ENCODE measurements at places on chromosomes 3 and 15.

GRCh38 chr3:168096210-168096652, 507 bp upstream of the GOLIM4 start:
- DNase-seq = peak; percentile 80

- no peak for DNase-seq
Observed at GRCh38 chr15:35136321-35137189, 51.5 kb upstream of the NANOGP8 start.

- DNase-seq = no peak
Observed at GRCh38 chr3:159928071-159928491, 60.6 kb upstream of the IL12A start.

DNA sequence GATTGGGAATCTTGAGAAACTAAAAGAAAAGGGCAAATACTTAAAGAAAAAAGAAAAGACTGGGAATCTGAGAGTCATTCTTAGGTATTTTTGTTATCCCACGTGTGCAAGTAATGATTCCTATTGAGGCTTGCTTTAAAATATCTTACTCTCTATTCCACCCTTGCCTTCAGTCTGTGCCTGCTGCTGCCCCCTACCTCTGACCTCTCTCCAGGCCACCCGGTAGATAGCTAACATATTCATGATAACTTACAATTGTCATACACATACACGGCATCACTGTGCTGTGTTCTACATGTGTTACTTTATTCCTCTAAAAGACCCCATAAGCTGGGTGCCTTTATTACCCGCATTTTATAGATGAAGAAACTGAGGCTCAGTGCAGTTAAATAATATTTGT, 27.8 kb upstream of the ATP13A3 start:
- DNase-seq = no peak

DNA sequence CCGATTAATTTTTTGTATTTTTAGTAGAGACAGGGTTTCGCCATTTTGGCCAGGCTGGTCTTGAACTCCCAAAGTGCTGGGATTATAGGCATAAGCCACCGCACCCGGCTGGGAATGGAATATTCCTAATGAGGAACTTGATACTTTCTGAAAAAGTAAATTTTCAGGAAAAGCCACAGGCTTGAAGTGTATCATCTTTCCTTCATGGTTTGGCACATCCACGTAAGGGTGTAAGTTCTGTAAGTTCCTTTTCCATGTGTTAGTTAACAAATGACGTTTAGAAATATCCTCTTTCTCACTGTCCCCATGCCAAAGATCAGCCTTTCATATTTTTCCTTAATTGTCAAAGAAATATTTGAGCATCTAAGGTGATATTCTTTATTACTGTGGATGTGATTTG, 24.9 kb downstream of the TMEM45A start:
- no peak for DNase-seq

- no peak for DNase-seq
Observed at GRCh38 chr3:105232553-105232952, 134.2 kb upstream of the ALCAM start.

DNA sequence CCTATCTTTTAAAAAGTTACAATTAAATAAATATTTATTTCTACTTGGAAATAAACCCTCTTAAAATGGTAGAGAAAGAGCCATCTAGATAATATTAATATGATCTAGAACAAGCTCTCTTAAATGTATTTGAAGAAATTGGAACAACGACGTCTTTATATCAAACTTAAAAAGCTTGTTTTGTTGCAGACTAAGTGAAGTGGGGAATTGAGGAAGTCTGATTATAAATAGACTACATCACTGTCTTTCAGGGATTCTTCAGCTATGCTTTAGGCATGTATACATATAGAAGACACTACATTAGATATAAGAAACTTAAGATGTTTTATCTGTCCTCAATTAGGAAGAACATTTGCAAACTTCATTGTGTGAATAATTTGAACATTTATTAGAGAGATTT, 1.8 kb downstream of the BCHE start:
- no peak for DNase-seq

DNA sequence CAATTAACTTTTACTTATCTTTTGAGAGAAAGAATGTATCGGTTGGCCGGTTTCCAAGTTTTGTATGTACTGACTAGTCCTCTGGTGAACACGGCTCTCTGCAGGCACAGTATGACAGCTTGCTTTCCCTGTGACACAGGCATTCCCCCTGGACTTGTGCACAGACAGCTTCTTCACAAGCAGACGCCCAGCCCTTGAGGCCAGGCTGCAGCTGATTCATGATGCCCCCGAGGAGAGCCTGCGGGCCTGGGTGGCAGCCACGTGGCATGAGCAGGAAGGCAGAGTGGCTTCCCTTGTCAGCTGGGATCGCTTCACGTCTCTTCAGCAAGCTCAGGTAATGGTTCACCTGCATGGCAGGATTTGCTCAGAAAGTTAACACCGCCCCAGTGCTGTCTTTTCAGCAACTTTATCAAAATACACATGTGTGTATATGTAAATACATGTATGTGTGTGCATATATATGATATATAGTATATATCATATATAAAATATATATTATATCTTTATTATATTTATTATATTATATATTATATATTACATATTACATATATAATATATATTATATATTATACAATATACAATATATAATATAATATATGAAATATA, 25.5 kb downstream of the FAN1 start:
- DNase-seq = no peak

- no peak for DNase-seq
Observed at GRCh38 chr3:129365296-129366136, 62.9 kb downstream of the EFCAB12 start.

DNA sequence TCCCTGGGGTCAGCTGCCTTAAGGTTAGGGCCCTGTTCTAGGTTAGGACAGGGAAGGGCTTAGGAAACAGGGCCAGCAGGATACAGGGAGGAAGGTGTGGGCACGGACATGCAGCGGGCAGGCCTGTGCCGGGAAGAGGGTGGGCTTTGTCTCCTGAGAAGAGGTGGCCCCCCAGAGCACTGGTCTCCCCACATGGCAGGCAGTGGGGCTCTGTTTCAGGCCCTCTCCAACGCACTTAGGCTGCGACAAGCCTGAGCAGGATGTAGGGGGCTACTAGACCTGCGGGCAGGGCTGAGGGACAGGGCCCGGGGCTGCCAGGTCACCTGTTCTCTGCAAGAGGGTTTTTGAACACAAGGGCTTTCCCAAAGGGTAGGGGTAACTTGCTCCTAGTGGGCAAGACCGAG, 33.5 kb downstream of the KLF13 start:
- DNase-seq = no peak

DNA sequence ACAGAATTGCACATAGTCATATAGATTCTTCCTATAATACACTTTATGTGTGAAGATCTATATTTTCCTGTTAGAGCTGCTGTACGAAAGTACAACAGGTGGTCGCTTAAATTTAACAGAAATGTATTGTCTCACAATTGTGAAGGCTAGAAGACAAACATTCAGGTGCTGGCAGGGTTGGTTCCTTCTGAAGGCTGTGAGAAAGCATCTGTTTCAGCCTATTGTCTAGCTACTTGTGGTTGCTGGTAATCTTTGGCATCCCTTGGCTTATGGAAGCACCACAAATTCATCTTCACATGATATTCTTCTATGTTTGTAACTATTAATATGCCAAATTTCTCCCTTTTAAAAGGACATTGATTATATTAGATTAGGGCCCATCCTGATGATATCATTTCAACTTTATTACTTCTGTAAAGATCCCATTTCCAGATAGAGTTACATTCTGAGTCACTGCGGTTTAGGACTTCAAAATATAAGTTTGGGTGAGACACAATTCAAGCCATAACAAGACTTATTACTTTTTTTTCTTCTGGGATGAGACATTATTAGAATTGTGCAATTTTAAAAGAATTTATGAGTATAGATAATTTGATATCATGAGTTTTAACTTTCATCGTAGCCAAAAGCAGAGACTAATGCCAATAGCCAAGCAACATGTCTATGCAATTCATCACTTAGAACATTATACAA, 248.1 kb upstream of the BCHE start:
- no peak for DNase-seq

DNA sequence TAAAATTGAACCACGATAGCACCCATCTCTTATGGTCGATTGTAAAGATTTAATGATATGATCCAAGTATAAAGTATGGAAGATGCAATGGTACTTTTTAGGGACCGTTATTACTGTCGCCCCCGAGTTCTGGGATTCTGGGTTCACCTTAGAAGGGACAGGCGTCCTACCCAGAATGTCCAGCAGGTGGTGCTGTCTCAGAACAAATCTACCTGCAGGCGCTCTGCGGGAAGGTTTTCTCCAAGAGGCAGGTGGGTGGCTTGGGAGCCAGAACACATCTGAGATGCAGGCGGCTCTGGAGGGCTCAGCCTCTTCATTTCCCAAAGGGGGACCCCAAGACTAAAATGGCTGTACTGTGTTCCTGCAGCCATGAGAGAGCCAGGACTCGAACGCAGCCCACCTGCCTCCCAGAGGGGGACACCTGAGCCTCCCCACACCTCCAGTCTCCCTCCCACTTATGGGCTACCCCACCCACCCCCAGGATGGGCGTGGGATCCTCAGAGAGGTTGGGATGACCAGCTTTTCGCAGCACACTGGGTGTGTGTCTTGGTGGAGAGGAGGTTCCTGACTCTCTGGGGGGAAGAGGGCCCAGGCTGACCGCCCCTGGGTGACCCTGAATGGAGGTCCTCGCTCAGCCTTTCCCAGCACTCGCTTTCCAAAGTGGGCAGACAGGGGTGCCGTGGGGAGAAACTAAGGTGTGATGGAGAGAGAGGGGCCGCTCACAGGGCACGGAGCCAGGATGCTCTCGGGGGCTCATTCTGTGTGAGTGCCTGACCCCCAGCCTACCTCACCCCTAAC, 28.1 kb upstream of the CORO2B start:
- DNase-seq = peak; percentile 49

- DNase-seq = no peak
Observed at GRCh38 chr3:182183716-182184430, 472.1 kb downstream of the SOX2 start.

DNA sequence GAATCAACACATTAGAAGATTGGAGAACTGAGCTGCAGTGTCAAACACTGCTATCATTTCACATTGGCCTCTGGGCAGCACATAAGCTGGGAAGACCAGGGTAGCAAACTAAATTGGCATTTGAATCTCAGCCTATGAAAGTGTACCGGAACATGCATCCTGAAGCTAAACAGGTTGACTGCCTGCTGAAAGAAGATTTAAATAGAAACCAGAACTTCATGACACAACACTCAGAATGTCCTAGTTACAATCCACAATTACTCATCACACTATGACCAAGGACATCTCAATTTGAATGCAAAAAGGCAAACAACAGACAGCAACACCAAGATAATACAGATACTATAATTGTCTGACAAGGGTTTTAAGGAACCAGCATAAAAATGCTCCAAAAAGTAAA, 26.2 kb downstream of the TM2D3 start:
- DNase-seq = no peak

GRCh38 chr15:67504796-67505195, 16.1 kb upstream of the C15orf61 start:
- no peak for DNase-seq

DNA sequence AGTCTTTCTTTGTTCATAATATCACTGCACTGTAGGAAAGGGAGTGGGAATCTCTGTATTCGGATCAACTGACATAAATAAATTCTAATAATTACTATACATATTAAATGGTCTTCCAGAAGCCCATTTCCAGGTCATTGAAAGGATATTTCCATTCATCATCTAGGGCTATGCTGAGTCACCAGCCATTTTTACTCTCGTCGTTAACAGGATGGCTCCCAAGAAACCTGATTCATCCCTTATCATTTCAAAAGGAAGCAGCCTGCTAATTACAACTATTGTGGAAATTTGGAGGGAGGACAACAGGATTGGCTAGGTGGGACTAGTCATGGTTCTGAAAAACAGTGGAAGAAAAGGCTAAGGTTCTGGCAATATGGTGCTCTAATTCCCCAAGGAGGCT, 13.6 kb downstream of the GMNC start:
- no peak for DNase-seq

GRCh38 chr15:54119051-54119450, 140.8 kb downstream of the UNC13C start:
- no peak for DNase-seq

GRCh38 chr3:42493798-42494151, 8.7 kb upstream of the VIPR1 start:
- no peak for DNase-seq

DNA sequence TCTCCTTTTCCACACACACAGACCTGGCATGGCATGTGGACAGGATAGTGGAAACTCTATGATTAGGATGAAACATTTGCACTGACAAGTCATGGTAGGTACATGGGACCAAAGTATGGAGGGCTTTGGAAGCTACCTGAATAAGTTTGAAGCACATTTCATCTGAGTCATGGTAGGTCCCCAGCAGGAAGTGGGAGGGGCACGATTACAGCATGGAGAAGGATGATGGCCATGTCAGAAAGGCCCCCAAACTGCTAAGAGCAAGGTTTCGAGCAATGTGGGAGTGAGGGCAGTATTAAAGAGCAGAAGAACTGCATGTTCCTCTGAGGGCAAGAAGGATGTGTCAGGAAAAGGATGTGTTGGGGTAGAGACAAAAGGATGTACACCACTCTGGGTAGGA, 51.5 kb upstream of the CSTA start:
- no peak for DNase-seq

DNA sequence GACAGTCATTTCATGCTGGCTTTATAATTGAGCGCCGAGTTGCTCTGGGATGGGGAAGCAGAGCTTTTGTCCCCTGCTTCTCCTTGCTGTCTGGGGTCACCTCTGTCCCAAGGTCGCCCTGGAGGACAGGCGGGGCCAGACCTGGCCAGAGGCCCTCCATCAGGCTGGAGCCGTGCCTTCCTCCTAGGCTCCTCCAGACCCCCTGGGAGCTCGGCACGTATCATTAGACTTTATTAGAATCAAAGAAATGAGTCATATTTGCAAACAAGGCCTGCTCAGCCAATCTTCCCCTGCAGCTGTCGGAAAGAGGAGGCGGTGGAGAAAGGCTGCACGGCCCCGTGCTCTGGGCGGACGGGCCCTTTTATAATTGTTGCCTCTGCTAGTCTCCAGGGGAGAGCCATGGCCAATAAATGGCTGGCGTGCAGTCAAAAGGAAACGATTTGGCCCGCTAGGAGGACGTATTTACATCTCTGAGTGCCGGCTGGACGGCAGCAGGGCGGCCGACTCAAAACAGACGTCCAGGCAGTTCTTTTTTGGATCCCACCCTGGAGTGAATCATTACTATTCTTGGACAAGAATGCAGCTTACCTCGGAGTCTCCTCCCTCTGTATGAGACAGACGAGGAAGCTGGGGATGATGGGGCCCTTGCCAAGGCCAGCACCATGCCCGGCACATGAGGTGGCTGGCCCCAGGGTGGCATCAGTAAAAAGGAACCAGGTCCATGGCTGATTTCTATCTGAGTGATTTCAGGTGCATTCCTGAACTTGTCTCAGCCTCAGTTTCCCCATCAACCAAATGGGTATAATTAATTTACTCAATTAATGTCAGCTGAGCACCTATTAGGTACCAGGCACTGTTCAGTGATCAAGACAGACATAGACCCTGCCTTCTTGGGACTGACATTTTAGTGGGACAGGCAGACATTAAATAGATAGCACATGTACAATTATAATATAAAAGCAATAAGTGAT, 50.6 kb downstream of the SLC6A6 start:
- DNase-seq = peak; percentile 87
